ENCODE measurements at places on chromosomes 7 and 10.

DNA sequence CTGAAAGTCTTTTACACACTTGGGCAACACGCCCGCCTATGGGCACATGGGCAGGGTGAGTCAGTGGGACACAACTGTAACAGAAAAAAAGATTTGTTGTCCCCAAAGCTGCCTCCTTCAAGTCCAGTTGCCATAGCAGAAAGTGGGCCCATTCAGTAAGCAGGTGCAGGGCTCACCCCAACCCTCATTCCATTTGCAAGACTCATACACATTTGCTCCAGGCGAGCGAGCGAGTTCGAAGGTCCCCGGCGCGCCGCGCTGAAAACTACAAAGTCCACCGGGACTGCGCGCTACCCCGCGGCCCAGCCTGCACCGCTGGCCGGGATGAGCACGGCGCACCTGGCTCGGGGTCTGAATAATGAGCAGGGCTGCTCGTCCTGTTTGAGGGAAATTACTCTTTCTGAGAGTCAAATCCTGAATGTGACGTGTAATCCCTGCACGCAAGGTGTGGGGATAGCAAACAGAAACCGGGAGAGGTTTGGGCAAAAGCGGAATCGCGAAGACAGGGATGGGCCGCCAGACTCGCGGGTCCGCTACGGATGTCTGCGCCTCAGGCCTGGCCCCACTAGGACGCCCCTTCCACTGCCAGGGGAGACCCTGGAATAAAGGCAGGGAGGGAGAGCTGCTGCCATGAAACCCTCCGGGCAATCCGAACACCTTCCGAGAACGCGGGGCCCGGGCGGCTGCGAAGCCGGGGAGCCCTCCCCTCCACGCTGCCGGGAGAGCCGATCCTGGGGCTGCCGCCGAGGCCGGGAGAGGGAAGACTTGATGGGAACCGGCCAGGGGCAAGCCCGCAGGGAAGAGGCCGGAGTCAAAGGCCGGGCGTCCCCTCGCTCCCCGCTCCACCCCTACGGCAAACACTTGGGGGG is 982 bp downstream of the COBL start:
- no peak for DNase-seq

GRCh38 chr7:39527296-39527695 is 38.9 kb upstream of the YAE1 start:
- DNase-seq, result no peak

DNA sequence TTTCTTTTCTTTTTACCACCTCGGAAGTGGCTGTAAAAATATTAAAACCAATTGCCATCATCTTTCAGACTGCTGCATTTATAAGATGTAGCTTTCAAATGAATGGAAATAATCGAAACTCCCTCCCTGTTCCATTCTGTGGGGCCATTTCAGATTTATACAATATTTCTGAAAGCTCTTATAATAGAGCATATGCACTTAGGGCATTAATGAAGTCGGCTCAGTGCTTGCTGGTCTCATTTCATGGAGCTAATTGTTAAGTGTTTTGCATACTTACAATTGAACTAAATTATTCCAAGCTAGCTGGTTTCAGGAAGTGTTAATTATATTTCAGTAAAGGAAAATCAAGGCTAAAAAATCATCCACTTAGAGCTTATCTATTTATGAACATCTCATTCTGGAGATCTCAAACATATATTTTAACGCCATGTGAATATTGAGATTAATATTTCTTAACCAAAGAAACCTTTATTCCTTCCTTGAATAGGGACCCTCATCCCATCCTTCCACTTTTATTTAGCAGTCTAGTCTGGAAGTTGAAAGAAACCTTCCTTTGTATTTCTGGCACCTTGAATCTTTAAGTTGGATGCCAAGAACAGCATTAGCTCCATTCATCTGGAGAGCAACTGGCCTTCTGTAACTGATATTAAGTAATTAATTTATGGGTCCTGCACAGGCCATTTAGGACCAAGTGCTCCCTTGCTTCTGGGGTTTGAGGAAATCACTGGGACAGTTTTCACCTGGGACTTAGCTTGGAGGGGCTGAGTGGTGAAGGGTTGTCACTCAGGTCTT is 45.1 kb downstream of the RPS24 start:
- no peak for DNase-seq

DNA sequence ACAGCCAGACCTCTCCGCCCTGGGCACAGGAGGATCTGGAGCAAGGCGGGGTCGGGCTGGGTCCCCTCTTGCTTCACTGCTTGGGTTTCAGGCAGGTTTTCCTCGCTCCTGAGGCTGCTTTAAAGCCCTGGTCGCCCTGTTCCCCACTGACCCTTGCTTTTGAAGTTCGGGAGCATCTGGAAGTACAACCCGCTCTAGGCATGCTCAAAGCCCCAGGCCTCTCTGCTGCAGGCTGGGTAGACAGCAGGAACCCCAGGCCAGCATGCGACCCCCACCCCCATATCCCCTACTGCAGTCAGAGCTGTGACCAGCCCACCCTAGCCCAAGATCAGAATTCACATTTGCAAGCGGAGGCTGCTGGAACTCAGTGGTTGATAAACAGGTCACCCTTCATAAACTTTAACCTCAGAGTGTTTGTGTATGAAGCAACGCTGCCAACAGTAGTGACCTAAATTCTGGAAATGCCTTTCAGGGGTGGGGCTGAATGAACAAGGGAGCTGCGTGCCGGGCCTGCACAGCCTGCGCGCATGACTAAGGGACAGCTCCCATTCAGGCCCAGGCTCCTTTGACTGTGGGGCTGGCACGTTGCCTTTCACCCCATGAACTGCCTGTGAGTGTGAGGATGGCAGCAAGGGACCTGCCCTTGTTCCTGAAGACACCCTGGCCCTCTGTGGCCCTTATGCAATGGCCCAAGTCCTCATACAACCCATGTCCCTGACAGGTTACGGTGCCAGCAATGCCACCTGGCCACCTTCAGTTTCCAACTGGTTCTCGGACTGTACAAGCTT is 52.5 kb downstream of the PROSER2 start:
- DNase-seq, result peak; percentile 11

DNA sequence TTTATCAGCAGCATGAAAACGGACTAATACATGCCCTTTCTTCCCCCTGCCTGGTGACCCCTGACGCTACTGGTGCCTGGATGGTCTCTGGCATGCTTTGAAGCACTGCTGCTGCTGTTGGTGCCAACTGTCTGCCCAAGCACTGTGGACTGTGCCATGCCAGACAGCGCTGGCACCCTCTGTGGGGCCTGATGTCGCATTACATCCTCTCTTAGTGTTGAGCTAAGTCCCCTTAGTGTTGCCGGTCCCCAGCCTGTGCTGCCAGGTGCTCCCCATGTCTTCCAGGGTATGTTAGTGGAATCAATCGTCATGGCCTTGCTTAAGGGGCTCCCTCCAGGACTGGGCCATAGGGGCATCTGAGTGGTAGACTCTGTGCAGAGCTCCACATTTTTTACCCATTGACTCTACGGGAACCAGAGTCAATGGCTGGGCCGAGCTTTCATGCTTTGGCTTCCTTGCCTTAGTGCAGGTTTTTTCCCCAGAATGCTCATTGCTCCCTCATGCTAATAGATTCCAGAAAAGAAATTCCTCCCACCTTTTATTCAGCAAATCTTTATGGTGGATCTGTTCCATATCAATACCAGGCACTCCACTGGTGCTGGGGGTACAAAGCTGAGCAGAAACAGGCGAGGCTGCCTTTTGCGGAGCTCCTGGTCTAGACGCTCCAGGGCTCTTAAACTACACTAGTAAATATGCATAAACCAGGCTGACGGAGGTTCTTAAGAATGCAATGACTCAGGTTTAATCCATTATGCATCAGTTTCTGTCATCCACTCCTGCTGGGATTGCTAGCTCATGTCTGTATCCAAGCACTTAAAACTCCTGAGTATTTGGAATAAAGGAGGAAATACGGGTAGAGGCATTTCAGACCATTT is 21.8 kb upstream of the MRC1 start:
- DNase-seq, result no peak

GRCh38 chr7:44824894-44825526 is 22.9 kb downstream of the H2AZ2 start:
- no peak for DNase-seq

GRCh38 chr10:19651549-19651948 is 164.7 kb upstream of the PLXDC2 start:
- DNase-seq, result no peak

- no peak for DNase-seq
These were observed 36.2 kb downstream of the MPP7 start for GRCh38 chr10:28266449-28267224.

DNA sequence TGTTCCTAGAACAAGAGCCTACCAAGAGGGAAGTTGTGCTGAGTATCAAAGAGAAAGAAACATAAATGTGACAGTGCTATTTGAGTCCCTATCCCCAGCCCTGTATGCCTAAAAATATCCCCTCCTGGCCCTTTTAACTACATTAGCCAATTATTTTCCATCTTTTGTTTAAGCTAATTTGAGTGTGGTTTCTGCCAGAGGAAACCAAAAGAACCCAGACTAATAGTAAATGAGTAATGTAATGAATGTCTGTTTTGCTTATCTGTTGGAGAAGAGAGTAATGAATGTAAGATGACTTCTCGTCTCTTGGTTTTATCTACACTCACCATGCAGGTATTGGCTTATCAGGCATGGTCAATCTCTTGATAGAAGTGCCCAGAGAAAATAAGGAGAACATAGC is 134.4 kb upstream of the CDK1 start:
- DNase-seq, result no peak

DNA sequence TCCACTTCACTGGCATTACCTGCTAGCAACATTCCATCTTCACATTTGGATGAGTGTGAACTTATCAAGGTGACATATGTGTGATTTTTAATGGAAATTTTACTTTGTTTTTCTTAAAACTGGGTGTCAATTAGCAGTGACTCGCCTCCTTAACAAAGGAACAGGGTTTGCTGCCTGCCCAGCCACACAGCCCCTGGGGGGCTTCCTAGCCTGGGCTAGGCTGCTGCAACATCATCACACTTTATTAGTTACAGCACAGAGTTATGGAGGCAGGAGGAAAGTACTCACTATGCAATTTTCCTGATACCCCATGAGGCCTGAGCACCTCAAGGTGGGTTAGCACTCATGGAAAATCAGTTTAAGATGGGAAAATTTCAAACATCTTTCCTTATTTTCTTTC is 861.3 kb downstream of the NRG3 start:
- no peak for DNase-seq

DNA sequence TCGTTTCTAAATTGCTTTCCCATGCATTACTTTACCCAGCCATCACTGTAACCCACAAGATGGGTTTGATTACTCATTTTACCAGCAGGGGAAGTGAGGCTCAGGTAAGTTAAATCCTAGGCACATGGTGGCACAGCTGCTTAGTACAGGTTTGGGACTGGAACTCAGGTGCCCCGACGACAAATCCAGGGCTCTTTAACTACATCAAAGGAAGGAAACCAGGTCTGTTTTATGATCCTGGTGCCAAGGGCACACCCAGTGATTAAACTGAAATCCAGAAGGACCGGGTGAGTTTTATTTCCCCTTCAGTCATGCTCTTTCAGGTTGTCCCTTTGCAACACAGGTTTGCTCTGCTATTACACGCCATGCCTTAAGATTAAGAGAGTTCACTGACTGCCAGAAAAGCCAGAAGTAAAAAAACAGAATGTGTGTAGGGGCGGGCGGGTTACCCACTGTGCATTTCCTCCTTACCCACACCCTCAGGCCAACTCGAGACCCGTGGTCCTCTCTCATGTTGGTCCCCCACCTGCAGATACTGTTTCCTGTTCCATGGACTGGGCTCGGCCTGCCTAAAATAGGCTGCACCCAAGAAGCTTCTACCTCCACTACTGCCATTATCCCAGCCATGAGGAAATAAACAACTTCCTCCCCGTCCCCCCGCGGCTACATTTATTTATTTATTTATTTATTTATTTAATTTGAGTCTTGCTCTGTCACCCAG is 55.1 kb upstream of the KDM7A start:
- no peak for DNase-seq

DNA sequence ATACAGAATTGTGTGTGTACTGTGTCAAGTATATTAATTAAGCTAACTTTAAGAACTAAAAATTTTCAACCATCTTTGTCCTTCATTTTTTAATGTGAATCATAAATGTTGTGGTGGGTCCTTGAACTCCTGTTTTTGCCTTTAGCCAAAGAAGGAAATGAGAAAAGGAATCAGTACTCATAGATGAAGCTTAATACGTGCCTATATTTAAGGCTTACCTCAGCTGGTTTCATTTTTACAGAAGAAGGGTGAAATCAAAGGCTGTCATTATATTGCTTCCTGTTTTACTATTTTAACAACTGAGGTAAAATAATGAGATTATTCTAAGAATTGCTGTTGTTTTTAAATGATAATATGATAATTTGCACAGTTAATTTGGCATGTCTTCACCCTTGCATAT is 6.3 kb upstream of the SNX13 start:
- DNase-seq, result no peak

GRCh38 chr10:8102708-8103401 is 48.4 kb downstream of the GATA3 start:
- no peak for DNase-seq

DNA sequence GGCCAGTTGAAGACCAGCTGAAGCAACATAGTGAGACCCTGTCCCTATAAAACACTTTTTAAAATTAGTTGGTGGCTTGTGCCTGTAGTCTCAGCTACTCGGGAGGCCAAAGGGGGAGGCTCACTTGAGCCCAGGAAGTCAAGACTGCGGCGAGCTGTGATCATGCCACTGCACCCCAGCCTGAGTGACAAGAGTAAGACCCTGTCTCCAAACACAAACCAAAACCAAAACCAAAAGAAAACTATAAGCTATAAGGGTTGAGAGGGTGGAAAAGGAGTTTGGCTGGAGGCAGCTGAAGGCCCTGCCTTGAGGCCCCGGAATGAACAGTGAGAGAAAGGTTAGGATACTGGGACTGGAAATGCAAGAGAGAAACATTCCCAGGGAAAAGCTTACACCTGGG is 10.9 kb upstream of the EXOC6 start:
- no peak for DNase-seq

DNA sequence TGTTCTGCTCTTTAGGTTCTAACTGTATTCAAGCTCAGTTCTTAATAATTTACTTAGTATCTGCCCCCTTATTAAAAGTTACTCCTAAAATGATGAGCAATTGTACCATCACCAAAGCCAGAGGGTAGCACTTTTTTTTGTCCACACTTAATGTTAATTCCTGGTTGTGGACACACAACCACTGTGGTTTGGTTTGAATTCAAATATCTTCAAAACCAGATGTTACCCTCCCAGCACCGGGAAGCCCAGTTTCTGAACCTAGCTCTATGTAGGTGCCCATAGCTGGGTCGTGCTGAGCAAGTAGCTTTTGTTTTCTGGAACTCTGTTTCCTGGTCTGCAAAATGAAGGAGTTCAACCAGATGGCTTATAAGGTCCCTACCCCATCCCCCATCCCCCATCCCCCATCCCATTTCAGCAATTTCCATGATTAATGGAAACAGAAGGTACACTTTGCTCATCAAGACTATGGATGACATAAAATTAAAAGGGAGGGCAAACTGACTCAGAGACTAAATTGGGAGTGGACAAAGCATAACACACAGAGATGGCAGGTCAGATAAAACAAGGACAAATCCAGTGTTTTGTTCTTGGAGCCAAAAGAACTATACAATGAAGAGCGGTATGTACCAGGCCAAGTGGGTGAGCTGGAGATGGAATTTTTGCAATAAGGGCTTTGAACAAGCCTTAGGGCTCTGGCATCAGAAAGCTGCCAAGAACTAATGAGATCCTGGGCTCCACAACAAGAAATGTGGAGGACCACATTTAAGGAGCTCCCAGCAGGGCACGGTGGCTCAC is 56.7 kb downstream of the DLG5 start:
- DNase-seq, result no peak
